Kidney capillary endothelial cell (primary cell): ENCODE measurements at places on chromosomes 5 and 9.
A peak's percentile ranks its signal among the peaks of the same experiment; 100 is the strongest.

GRCh38 chr5:157718519-157718918 is 12.7 kb upstream of the THG1L start:
- peak; percentile 74 for DNase-seq

DNA sequence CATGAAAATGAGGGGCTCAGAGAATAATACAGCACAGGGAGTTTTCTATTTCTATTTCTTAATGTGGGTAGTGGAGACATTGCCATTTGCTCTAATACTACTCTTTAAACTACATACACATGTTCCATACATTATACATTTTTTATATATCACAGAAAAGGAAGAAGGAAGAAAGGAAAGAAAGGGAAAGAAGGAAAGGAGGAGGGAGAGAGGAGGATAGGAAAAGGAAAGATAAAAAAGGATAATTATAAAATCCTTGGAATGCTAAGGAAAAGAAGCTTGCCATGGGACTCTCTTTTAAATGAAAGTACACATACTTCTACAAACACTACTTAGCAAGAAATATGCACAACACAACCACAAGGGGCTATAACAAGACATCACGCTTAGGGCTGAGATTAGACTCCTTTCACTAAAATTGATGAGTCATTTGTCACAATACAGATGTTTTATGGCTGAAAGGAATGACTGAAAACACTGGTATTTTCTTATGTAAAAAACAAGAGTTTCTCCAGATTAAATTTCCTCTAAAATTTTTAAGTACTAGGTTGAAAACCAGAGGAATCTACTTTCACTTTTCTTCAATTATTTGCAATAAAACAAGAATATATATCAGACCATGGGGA is 219.8 kb downstream of the ARL15 start:
- DNase-seq: peak; percentile 10

GRCh38 chr9:16720386-16720785 is 150.1 kb downstream of the BNC2 start:
- no peak for DNase-seq

GRCh38 chr9:108056084-108056804 is 566.7 kb upstream of the KLF4 start:
- DNase-seq: peak; percentile 90
